Right hindlimb (tissue), 1 donor: ENCODE measurements at places on chromosomes 12 and 14.

DNA sequence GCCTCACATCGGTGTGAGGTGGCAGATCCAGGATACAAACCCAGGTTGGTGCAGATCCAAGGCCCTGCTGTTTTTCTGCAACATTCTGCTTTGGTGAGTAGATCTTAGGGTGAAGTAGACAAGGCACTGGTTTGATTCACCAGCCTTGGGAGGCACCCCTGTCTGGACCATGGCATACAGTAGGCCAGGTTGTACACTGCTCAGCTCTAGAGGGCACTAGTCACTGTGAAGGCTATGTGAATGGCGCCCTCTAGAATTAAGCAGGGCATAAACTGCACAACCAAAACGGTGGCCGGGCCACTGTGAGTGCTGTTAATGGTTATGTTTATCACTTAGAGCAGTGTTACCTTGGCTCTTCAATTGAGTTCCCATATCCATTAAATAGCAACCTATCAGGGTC is 280.6 kb upstream of the PWP1 start:
- DNase-seq, result no peak

DNA sequence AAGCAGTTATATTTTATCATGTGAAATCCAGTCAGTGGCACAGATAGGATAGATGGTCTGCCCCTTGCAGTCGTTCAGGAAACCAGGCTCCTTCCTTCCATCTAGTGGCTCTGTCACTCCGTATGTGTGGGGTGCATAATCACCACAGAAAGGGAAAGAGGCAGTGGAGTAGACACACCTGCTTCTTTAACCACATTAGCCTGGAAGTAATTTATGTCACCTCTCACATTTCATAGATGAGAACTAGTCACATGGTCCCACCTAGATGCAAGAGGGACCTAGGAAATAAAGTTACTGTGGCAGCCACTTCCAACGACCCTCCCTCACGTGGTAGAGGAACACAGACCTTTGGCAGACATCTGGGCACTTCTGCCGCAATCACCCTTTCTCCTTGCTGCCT is 14.2 kb upstream of the RNU6-8 start:
- DNase-seq, result no peak

DNA sequence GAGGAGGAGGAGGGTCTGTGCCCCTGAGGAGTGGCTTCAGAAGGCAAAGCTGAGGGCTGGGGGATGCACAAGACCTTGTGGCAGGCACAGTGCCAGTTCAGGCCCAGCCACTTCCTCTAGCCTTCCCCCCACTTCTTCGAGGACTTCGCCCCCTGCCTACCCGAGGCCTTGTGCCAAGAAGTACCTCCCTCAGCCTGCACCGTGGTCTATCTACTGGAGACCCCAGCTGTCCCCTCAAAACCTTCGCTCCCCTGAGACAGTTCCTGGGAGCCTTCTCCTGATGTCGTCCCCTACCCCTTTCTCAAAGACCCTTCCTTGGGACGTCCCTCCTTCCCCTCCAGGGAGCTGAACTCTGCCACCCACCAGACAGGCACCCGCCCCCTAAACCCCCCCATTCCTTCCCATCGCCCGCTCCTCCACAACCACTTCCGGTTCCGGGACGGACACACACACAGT is 604 bp downstream of the ZNF384 start:
- no peak for DNase-seq

DNA sequence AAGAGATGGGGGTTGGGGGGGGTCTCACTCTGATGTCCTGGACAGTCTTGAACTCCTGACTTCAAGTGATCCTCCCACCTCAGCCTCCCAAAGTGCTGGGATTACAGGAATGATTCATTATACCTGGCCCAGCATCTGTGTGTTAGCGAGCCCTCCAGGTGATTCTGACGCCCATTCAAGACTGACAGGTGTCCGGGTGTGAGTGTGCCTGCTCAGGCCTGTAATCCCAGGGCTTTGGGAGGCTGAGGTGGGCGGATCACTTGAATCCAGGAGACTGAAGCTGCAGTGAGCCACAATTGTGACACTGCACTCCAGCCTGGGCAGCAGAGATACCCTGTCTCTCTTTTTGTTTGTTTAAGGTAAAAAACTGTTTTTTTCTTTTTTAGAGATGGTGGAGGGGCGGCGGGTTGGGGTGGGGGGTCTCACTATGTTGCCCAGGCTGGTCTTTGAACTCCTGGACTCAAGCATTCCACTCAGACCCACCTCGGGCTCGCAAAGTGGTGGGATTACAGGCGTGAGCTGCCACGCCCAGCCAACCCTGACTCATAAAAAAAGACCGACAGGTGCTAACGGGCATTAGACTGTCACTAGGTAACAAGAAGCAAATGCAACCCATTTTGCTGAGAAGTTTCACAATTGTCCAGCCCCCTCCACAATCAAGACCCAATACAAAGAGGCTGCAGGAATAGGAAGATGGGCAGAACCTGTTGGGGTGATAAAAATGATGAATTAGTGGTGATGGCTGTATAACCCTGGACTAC is 4.7 kb downstream of the VSIG10 start:
- DNase-seq, result no peak

GRCh38 chr12:108966378-108967151 is 54.3 kb downstream of the SVOP start:
- DNase-seq, result peak; percentile 29

DNA sequence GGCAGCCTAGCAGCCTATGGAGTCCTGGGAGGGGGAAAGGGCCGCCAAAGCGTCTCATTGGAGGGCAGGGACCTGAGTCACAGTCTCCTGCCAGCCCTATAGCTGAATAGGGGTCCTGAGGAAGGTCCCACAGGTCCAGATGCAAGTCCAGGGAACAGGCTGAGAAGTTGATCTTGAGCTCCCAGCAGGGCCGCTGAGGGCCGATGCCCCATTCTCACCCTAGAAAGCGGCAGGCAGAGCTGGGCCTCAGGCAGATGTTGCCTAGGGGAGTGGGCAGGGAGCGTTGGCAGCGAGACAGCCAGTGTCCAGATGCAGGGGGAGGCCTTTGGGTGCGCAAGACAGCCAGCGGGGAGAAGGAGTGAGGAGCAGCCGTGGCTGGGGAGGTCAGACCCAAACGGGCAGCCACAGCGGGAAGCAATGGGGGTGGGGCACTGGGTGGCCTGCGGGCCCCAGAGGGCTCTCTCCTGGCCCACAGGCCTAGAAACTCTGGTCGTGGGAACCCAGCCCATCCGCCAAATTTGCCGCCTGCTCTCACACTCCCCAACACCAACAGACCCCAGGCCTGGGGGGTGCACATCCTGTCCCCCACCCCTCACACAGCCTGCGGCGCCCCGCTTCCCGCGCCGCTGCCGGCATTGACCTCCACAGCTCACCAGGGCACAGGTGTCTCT is 1.1 kb downstream of the HDAC7 start:
- no peak for DNase-seq

- DNase-seq, result no peak
Measured at GRCh38 chr14:50670196-50670865, 2.2 kb upstream of the SAV1 start.

- no peak for DNase-seq
Measured at GRCh38 chr12:118237908-118238307, 102.0 kb downstream of the PEBP1 start.

DNA sequence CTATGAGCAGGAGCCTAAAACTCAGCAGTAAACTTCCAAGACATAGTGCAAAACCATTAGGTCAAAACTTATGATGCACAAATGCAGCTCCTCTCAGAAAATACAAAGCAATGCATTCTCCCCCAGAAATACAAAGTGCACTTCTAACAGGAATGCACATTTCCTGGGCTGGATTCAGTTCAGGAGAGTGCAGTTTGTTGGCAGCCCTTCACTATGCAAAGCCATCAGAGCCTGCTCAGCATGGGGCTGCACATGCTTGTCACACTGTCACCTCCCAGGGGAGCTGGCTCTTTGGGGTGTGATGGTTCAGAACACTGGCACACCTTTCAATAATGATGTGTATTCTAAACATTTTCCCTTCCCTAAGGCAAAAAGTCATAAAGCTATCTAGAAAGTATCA is 110.4 kb downstream of the KCNK10 start:
- DNase-seq, result no peak

DNA sequence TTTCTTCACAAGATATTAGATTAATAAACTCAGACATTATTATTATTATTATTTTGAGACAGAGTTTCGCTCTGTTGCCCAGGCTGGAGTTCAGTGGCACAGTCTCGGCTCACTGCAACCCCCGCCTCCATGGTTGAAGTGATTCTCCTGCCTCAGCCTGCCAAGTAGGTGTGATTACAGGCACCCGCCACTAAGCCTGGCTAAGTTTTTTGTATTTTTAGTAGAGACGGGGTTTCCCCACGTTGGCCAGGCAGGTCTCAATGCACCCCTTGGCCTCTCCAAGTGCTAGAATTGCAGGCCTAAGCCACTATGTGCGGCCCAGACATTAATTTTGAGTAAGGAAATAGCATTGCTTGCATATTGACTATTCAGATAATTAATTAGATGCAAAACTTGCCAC is 554.9 kb upstream of the LRFN5 start:
- no peak for DNase-seq

DNA sequence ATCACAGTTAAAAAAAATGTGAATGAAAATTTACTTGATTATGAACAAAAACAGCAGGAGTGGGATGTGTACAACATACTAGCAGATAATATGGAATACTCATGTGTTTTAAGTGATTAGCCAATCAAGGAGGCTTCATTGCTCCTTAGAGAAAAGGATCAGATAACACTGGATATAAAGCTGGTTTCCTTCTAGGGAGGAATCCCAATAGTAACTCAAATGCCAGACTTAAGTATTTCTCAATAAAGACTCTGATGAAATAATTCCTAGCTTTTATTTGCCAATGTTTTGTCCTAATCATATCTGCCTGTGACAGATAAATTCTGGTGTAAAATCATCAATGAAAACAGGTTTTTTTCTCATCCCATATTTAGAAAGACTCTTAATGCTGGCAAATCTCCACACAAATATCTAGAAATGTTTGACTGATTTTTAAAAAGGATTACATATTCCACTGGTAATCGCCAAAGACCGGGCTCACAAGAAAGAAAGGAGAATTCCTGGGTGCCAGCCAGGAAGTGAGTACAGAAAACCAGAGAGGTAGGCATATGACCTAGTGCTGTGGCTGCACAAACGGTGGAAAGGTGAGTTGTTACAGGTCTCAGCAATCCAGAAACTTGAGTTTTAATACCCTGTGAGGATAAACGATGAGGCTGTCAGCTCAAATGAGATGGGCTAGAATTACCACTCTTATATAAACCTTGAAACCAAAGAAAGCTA is 108.6 kb upstream of the TTC7B start:
- no peak for DNase-seq

DNA sequence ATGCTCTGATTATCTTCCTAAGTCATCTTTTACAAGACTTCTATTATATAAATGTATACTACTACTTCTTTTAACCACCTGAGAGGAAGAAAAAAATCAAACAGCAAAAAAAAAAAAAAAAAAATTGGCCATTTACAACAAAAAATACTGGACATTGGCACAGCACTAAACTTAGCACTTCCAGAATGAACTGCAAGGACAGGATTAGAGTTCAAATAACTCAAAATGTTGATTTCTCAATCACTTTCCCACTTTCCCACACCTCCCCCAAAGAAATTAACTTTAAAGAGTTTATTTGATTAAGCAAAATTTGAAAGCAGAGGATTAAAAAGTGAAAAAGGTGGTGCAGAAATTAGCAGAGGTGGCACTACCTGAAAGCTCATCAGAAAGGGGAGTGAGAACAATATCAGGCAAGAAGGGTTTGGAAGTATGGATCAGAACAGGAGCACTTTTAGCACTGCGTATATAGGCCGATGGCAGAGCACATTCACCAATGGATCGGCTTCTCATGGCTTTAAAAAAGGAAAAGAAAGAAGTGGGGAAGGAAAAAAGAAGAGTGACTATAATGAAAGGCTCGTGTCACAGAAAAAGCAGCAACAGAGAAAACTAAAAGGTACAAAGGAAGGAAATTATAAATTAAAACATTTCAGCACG is 109.2 kb downstream of the RALGAPA1 start:
- DNase-seq, result no peak

DNA sequence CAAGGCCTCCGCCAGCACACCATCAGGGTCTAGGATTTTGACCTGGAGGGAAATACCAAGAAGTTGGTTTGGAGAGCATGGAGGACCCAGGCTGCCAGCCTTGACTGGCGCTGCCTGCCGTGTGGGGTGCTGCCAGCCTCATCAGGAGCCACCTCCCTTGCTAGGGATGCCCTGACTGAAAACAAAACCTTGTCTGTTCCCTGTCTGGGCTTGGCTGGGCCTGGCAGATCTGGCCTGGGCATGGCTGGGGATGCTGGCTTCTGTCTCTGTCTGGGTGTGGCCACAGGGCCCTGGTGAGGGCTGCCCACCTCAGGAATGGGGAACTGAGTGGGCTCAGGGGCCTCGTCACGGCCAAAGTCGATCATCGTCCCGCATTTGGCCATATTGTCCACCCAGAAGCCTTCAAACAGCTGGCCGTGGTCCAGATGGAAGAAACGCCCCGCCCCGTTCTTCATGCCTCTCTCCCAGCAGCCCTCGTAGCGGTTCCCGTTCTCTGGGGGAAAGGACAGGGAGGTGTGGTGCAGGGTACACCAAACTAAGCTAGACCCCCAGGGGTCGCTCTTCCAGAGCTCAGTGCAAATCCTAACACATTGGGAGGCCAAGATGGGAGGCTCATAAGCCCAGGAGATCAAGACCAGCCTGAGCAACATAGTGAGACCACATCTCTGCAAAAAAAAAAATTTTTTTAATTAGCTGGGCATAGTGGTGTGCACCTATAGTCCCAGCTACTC is 16.5 kb downstream of the MORN3 start:
- DNase-seq, result no peak

DNA sequence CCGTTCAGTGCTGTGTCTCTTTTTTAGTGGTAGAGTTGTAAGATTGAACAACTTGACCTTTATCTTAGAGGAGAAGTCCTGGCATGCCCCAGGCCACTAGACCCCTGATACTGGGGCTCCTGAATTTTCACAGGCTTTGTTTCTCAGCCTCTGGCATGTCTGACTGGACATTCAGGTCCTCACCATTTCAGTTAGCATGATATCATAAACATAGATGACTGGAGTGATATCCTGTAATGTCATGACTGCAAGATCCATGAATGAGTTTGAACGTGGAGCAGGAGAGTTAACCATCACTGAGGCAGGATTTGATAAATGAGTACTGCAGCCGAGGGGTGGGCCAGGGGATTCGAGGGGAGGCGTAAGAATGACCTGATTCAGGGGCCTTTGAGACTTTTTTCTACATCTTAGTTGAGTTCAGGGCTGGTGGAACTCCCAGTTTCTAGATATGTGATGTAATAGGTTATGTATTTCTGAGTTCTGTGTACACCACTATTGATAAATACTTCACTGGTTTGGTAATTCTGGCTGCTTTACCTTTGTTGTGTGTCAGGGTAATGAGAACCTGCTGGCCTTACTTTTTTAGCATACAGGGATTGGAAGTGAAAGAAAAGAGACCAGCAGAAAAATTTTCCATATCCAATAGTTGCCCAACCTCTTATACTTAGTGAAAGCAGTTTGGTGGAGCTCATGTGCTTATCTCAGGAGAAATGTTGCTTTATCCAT is 217.0 kb downstream of the SYNE2 start:
- no peak for DNase-seq
